ENCODE measurements at places on chromosomes 16 and 17.

DNA sequence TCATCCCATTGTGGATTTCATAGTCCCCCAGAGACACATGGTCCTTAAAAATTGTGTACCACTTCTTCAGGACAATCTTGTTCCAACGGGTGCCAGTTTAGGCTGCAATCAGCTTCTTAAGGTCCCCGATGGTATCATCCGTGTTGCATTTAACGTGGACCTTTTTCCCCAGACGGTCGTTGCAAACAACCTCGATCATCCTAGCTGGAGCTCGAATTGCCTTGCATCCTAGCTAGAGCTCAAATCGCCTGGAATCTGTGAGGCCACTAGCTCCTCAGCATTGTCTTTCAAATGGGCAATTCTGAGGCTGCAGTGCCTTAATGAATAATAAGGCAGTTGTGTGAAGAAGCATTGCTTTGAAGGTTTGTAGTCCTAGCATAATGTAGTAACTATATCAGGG is 37.7 kb upstream of the RHBDL3 start:
- H3K36me3 ChIP-seq = peaks cover 7% of the 10 kb centered on the region
- H3K4me1 ChIP-seq = no peaks in the 10 kb centered on the region
- H3K4me3 ChIP-seq = no peak overlapping the region
- H3K27me3 ChIP-seq = no peaks in the 10 kb centered on the region
- DNase-seq = no peak

DNA sequence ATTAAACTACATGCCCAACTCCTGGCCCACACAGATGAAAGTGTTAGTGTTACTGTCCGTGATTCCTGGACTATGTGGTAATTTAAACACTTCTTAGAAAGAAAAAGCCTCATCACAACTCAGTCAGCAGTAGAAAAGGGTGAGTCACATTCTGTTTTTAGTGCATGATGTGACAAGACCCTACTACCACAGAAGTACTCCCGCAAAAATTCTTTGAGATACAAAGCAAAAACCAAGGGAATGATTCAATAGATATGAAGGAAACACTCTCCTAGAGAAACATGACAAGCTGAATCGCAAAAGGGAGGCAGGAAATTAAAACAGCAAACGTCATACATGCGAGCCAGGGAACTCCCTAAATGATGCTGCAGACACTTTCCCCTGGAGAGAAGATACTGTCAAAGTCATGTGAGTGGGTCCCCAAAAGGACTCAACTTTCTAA is 14.4 kb downstream of the SNN start:
- H3K36me3 ChIP-seq = peaks cover 97% of the 10 kb centered on the region
- no peak overlapping the region for H3K4me3 ChIP-seq
- no peak for DNase-seq
- H3K27me3 ChIP-seq = no peaks in the 10 kb centered on the region

DNA sequence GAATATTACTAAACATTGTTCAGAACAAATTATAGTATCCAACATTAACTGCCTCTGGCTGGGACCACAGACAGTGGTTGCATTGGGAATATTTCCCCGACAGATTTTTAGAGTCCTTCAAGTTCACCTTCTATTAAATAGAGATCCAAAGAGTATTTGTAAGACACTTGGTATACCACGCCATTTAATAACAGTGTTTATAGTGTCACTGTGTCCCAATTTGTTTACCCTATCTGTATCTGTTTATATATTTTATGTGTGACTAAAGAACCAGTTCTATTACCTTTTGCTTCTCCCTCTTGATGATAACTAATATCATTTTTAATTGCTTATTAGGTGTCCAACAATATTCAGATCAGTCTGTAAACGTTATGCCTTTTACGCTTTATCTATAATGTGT is 191.3 kb upstream of the IRX5 start:
- no peaks in the 10 kb centered on the region for H3K4me1 ChIP-seq
- no peak overlapping the region for H3K27ac ChIP-seq
- no peaks in the 10 kb centered on the region for H3K27me3 ChIP-seq
- H3K36me3 ChIP-seq = no peaks in the 10 kb centered on the region

DNA sequence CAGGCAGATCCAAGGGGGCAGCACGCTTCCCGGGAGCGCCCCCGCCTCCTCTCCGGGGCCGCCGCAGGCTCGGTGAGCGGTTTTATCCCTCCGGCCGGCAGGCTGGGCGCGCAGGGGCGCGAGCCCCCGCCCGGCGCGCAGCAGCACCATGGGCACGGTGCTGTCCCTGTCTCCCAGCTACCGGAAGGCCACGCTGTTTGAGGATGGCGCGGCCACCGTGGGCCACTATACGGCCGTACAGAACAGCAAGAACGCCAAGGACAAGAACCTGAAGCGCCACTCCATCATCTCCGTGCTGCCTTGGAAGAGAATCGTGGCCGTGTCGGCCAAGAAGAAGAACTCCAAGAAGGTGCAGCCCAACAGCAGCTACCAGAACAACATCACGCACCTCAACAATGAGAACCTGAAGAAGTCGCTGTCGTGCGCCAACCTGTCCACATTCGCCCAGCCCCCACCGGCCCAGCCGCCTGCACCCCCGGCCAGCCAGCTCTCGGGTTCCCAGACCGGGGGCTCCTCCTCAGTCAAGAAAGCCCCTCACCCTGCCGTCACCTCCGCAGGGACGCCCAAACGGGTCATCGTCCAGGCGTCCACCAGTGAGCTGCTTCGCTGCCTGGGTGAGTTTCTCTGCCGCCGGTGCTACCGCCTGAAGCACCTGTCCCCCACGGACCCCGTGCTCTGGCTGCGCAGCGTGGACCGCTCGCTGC is 832 bp downstream of the CDK5R1 start:
- peak overlapping the region; percentile 56 for H3K4me3 ChIP-seq
- peaks cover 16% of the 10 kb centered on the region for H3K4me1 ChIP-seq
- no peaks in the 10 kb centered on the region for H3K27me3 ChIP-seq
- peaks cover 43% of the 10 kb centered on the region for H3K36me3 ChIP-seq
- no peak overlapping the region for H3K27ac ChIP-seq

DNA sequence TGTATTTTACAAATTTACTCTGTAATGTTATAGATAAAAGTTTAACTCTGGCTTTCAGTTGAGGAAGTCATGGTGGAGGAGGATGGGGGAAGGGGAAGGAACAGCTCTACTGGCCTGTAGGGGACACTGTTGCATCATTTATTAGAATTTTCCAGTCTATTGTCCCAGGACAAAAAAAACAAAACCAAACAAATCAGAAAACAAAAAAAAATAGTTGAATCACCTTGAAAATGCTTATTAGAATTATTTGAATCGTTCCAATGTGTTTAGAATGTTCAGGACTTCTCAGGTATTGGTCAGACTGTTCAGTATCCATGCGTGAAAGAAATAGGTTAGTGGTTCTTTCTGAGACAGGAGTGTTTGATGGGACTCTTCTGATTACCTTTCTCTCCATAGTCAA is 242.0 kb downstream of the FTO start:
- no peaks in the 10 kb centered on the region for H3K4me1 ChIP-seq
- no peak overlapping the region for H3K27ac ChIP-seq
- no peaks in the 10 kb centered on the region for H3K36me3 ChIP-seq
- no peaks in the 10 kb centered on the region for H3K27me3 ChIP-seq

Measured in K562 (cell line).